Bladder microvascular endothelial cell (primary cell): ENCODE measurements at places on chromosomes 1 and 21. TPM values are rescaled to one million over a fixed set of nuclear protein-coding genes. Genes with fewer than 3 reads are reported as not detected.

Gene NID1
- total RNA-seq: 87.4 and 261 TPM in 2 replicates

Gene AJAP1
- total RNA-seq: under 0.01 and 0.13 TPM in 2 replicates

Gene GPR153
- total RNA-seq: 0.65 and 3.1 TPM in 2 replicates

Gene CYP4B1
- total RNA-seq: 0.32 TPM in 1 of 2 replicates, not detected in the other

Gene KRTAP19-1
- not detected in 2 replicates for total RNA-seq

Gene MACF1
- 221 and 695 TPM in 2 replicates for total RNA-seq

Gene PLA2G2D
- total RNA-seq: not detected in 2 replicates

Gene PLA2G2C
- not detected in 2 replicates for total RNA-seq

Gene JAK1
- 198 and 207 TPM in 2 replicates for total RNA-seq

Gene GIPC2
- 14.4 and 21.7 TPM in 2 replicates for total RNA-seq

Gene CNKSR1
- total RNA-seq: 0.31 TPM in 1 of 2 replicates, not detected in the other

Gene OLFML2B
- under 0.01 and 0.13 TPM in 2 replicates for total RNA-seq

Gene TNNI3K
- not detected in 2 replicates for total RNA-seq

Gene SIM2
- not detected in 2 replicates for total RNA-seq

Gene SPRR2A
- total RNA-seq: not detected in 2 replicates

Gene CFHR4
- total RNA-seq: not detected in 2 replicates

Gene FMO4
- total RNA-seq: 0.16 and 0.31 TPM in 2 replicates

Gene ORC1
- total RNA-seq: 4.8 and 5.3 TPM in 2 replicates

Gene CLEC20A
- total RNA-seq: not detected in 2 replicates

Gene SRP9
- 174 and 239 TPM in 2 replicates for total RNA-seq

Gene CFAP107
- total RNA-seq: not detected in 2 replicates

Gene TNFRSF14
- total RNA-seq: 61.0 and 85.8 TPM in 2 replicates

Gene WNT3A
- not detected in 2 replicates for total RNA-seq

Gene LCE1C
- total RNA-seq: not detected in 2 replicates

Gene TSHB
- total RNA-seq: not detected in 2 replicates

Gene SYPL2
- total RNA-seq: 0.13 TPM in 1 of 2 replicates, not detected in the other

Gene S100A8
- not detected in 2 replicates for total RNA-seq

Gene GPR137B
- 5.3 and 12.5 TPM in 2 replicates for total RNA-seq

Gene CD101
- total RNA-seq: 0.44 TPM in 1 of 2 replicates, not detected in the other

Gene TNFRSF4
- total RNA-seq: 2.1 and 7.7 TPM in 2 replicates

Gene LENEP
- total RNA-seq: 0.76 TPM in 1 of 2 replicates, not detected in the other

Gene PRAMEF15
- total RNA-seq: not detected in 2 replicates

Gene ELAPOR1
- total RNA-seq: 0.16 and 0.25 TPM in 2 replicates

Gene DENND2C
- 0.49 and 2.0 TPM in 2 replicates for total RNA-seq

Gene SLFNL1
- 0.32 and 0.69 TPM in 2 replicates for total RNA-seq

Gene OR2L13
- not detected in 2 replicates for total RNA-seq

Gene OR2M5
- not detected in 2 replicates for total RNA-seq

Gene PCSK9
- total RNA-seq: 0.06 and 0.32 TPM in 2 replicates

Gene CLDN19
- not detected in 2 replicates for total RNA-seq

Gene MIXL1
- 0.06 TPM in 1 of 2 replicates, not detected in the other for total RNA-seq
